ENCODE measurements at places on chromosomes 12 and 14. TPM values are rescaled to one million over a fixed set of nuclear protein-coding genes. Genes with fewer than 3 reads are reported as not detected.

Gene GTF2A1
- 11.5 TPM for total RNA-seq

Gene PPM1H
- not detected for total RNA-seq

Gene HOXC13
- not detected for total RNA-seq

Gene KIF26A
- 0.25 TPM for total RNA-seq

Gene PROX2
- total RNA-seq, result 0.25 TPM

Gene C12orf54
- not detected for total RNA-seq

Gene WNT1
- 2.7 TPM for total RNA-seq

Gene OTOGL
- total RNA-seq, result not detected

Gene APOLD1
- 3.4 TPM for total RNA-seq

Gene CCDC198
- not detected for total RNA-seq

GRCh38 chr12:32170437-32170998 is 63.9 kb downstream of the BICD1 start:
- no peak for DNase-seq

DNA sequence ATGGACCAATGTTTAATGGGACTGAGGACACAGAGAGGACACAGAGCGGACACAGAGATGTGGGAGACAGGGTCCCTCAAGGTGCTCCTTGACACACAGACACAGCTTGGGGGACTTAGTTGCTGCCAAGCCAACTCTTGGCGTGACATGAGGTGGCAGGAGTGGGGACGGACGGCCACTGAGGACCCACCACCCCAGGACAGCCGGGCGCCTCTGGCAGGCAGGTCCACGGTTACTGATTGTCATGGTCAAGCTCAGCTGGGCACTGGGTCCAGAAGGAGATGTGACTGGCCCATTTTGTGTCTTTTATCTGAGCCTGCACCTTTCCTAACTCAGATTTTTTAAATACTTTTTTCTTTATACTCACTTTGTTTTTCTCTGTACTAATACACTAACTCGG is 15.7 kb upstream of the PWP1 start:
- DNase-seq, result no peak

- DNase-seq, result no peak
Observed at GRCh38 chr12:69501154-69501895, 31.1 kb downstream of the FRS2 start.

DNA sequence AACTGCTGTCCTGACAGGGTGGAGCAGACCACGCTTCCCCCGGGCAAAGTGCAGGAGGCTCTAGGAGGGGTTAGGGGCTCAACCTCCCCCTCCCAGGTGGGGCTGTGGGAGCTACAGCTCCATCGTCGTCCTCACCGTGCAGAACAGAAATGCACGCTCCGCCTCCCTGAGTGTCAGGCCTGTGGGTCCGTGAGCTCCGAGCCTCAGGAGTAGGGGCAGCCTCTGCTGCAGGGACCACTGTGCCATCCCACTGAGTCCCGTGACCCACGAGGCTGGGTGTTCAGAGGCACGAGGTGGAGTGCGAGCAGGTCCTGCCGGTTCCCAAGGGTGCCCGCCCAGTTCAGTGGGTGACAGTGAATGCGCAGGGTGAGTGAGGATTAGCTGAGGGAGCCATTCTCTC is 48.6 kb downstream of the CACNA1C start:
- DNase-seq, result no peak

- DNase-seq, result no peak
Observed at GRCh38 chr14:97264516-97265230, 467.5 kb downstream of the VRK1 start.

DNA sequence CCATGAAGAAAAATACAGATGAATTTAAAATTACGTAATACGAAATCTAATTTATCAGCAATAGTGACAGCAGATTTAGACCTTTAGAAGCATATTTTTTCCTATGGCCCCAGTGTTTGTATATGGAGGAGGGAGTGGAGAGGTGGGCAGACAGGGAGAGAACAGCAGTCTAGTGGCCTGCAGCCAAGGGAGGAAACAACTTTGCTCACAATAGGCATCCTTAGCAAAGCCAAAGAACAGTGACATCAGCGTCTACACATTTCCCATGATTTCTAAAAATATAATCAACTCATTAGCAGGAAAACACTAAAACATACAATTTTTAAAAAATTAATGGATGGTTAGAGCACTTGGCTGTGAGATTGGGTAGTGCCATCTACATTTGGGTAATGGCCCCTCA is 622.6 kb upstream of the ATP2B1 start:
- no peak for DNase-seq

GRCh38 chr12:76940671-76941445 is 62.0 kb upstream of the CSRP2 start:
- DNase-seq, result no peak

DNA sequence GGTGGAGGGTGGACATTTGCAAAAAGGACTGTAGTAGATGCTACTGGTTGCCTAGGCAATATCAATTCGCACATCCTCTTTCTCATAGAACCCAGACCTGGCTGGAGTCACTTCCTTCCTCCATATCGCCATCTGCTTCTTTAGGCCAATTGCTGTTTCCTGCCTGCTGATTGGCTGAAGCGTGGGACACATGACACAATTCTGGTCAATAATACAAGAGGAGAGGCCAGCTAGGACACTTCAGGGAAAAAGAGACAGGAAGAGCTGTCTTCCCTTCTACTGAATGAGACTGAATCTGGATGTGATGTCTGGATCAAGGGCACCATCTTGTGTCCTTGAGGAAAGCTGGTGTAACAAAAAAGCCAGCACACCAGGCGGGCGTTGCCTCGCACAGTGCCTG is 53.8 kb downstream of the TRPV4 start:
- DNase-seq, result no peak

DNA sequence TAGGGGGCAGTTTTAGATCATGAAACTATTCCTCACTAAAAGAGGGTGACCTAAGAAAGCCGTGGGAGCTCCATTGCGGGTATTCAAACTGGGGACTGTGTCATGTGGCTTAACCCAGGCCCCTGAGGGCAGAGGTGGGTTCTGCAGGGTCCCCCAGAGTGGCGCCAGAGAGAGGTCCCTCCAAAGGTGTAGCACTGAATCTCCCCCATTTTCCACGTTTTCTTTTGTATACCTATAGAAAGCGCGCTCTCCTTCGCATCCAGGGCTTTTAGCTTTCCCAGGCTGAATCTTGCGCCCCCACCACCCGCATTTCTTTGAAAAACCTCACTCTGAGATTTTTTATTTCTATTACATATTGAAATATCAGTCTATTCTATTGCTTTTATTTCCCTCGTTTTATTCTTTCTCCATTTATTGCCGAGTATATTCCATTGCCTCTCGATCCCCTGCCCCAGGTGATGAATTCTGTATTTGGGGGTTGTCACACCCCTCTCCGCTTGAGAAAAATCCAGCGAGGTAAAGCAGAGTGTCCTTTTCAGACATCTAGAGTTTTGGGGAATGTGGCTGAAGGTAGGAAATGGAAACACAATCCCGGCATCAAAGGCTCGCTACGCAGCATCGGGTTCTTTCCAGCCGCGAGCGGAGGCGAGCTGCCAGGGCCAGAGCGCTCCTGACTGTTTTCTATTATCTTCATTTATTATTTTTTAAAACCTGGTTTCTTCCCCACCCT is 870 bp upstream of the HOXC13 start:
- no peak for DNase-seq

- no peak for DNase-seq
Observed at GRCh38 chr14:33851931-33852330, 98.9 kb downstream of the EGLN3 start.

DNA sequence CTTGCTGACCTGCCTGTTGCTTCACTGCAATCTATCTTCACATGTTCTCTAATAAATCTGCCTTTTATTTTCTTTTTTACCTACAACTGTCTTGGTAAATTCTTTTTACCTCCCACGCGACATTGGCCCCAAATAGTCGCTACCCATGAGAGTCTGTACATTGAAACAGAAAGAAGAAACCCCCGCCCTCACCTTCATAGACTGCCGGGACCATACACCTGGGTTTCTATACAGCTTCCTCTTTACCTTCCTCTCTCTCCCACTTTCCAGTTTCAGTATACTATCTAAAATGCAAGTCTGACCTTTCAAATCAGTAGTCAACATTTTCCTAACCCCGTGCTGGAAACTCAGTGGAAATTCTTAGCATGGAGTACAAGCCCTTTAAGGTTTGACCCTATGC is 4.8 kb downstream of the SLC8A3 start:
- no peak for DNase-seq

DNA sequence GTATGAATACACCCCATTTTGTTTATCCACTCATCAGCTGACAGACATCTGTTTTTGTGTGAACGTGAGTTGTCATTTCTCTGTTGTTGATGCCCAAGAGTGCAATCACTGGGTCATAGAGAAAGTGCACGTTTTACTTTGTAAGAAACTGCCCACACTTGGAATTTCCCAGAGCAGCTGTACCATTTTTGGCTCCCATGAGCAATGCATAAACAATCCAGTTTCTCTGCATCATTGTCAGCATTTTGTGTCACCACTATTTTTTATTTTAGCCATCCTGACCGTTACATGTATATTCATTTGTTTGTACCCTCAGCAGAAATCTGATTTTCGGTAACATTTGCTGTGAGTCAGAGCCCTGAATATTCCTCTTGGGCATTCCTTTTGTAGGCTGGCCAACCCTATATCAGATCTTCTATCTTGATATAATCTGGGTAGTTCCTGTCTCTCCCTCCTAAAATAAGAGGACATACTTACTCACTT is 62.7 kb downstream of the RBM19 start:
- no peak for DNase-seq

DNA sequence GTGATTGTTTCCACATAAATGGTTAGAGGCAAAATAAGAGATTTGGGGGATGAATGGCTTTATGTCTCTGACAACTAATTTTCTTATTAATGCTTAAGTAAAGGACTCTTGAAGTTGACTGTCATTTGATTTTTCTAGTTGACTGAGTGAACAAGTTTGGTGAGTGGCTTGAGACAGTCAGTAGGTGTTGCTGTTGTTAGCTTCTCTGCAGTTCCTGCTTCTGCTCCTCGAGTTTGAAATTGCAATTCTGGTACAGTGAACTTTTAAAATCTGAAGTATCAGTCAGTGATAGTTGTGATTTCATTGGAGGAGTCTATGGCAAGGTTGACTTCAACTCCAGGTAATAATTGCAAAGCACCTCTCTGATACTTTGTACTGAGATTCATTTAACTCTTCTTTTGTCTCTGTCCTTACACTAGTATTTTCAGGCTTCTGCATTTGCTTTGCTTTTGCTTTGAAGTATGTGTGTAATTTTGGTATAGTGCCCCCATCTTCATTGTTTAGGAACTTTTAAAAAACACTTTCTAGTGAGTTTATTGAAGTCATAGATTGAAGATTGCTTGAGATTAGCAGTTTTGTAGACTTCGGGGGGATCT is 415.5 kb downstream of the PCNX1 start:
- no peak for DNase-seq

DNA sequence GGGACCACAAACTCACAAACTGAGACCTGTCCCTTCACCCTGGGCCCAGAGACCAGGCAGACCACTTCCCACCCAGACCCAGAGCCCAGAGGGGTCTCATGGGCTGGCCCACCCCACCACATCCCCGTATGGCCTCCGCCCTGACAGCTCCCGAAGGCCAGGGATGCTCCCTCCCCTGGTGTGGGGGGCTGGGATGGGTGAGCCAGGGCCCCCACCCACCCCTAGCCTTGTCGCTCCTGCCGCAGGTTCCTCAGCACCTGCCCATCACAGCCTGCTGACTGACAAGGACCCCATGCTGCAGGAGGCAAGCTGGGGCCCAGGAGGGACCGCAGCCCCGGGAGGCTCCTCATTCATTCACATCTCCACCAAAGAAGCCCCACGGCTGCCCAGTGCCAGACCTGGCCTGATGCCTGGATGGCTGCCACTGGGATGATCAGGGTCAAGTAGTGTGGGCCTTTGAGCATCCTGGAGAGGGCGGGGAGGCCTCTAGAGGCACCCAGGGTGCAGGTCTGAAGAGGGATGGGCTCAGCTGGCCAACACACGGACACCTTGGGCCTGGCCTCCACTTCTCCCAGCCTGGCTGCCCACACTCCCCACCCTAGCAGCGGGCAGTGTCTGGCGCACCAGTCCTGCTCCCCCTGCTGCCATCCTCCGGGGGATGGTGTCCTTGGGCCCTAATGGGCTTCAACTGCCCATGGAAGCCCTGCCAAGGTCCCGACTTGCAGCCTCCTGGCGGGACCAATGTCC is 24.7 kb upstream of the GPR132 start:
- DNase-seq, result no peak

DNA sequence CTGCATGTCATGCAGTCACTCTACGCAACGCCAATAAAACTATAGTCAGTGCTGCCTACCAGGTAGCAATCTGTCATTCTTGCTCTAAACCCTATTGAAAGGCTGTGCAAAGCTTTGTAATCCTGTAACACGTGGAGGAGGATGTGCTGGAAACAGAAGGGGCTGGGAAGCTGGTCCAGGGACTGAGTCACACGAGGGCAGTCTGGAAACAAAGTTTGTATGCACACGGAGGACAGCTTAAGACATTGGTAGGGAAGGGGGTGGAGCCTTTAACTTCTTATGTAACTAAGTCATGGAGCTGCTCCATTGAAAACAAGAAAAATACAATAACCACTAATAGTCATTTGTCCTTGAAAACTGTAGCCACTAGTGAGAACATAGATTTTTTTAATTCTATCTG is 128.0 kb downstream of the BCAT1 start:
- DNase-seq, result no peak

GRCh38 chr12:127500512-127501035 is 766.4 kb upstream of the TMEM132C start:
- no peak for DNase-seq

DNA sequence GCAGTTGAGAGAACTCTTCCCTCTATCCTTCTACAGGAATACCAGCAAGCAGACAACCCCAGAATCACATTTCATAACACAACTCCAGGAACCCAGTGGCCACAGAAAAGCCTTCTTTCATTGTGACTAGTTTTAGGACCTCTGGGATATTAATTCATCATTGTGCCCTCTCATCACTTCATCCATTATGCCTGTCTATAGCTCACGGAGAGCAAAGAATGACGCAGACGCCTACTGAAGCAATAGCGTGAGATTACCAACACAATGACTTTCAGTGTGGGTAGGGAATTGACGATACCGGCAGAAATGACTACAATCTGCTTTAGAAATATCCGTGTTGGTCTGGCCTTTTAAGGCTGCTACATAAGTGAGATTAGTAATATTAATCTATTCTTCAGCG is 158.1 kb upstream of the FOXG1 start:
- no peak for DNase-seq

DNA sequence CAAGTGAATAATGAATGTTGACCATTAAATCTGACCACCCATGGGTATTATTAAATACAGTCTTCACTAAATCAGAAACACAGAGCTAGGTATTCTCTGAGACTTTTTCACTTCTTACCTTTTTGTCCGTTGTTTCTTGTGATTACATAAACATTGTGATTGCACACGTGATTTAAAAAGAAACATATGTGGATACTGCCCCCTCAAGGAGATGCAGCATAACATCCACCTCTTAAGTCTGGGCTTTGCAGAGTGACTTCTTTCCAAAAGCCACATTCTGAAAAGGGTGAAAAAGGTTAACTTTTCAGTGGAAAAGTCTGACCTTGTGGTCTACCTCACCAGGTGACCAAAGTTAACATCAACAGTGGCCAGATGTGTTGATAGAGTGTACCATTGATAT is 185.5 kb upstream of the FAR2 start:
- DNase-seq, result no peak

DNA sequence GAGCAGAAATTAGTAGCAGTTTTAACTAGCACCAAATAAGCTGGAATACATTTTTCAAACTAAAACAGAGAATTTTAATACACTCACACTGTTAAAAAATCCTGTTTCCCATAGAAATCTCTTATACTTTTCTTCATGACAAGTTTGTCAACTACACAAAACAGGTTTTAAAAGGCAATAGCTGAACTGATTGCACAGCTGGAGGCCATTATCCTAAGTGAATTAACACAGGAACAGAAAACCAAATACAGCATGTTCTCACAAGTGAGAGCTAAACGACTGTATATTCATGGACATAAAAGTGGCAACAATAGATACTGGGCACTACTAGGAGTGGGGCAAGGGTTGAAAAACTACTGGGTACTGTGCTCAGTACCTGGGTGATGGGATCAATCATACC is 11.6 kb upstream of the HAL start:
- no peak for DNase-seq

Measured in CD4-positive, alpha-beta T cell (primary cell).